Cortex of kidney (tissue), 1 donor: ENCODE measurements at places on chromosomes 4 and X.

DNA sequence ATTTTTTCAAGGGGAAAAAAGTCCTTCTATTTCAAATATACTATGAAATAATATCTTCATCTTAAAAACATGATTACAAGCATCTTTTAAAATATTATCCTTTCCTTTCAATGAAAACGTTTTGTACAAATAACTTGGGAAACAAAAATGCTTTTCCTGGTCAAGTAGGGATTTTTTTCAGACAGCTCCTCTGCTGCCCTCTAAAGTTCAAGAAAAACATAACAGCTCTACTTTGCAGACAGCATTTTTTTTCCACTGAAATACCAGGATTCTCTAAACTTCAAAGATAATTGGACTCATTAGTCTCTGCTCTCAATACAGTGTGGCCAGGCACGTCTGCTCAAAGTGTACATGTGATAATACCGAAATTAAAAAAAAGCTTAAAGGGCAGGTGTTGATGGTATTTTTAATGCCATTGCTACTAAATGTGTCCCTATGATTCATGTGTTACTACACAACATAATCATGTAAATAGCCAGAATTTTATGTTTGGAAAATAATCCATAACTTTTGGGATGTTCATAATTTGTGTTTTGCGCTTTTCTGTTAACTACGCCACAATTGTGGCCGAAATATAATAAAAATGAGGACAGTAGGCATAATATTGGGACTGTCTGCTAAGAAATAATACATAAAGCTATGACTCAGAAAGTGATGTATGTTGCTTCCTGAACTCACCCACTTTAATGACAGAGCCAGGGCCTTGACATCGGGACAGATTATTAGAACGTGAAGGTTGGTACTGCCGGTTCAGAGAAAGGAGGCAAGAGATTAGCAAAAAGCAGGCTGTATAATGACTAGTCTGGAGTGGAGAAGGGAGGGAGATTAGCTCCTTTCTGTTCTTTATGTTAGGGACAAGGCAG is 478.9 kb downstream of the KCNIP4 start:
- DNase-seq = no peak

GRCh38 chr4:187668526-187669082 is 327.0 kb upstream of the ZFP42 start:
- DNase-seq = no peak

GRCh38 chr4:109078724-109079123 is 223.7 kb downstream of the COL25A1 start:
- DNase-seq = no peak

DNA sequence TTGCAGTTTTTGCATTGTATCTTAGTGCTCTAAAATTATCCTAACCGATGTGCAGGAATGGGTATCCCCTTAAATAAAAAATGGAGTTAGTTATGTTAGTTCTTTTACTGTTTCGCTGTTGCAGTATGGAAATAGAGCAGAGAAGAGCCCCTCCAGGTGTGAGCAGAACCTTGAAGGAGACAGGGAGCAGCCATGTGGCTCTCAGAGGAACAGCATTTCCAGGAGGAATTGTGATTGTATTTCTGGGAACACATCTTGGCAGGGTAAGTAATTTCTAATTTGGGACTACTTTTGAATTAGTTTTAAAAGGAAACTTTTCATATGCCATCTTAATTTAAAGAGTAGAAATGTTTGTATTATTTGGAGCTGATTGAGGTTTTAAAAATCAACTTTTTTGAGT is 5.3 kb upstream of the CCDC158 start:
- DNase-seq = no peak

DNA sequence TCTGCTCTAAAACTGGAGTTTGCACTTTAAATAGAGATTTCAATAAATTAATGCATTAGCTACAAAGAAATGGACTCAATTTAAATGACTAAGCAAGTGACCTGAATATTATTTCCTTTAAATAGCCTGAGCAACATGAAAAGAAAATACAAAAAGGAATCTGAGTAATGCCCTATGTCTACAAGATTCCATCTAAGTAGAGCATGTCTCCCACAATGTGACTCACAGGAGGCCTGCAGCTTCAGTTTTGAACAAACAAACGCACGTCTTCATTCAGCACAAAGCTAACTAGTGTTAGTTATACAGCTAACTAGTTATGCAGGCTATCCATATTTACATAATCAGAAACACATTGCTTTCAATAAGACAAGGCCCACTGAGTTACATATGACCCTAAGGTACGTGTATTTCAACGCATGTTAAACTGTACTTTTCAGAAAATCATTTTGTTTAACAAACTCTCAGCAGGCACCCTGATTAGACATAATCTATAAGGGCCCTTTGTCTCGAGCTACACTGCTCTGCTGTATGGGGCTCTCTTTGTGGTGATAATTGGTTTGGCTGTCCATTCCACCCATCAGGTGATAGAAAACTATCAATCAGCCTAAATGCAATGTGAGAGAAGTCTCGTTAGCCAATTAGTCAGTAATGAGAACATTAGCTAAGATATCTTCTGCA is 116.5 kb downstream of the MAML3 start:
- no peak for DNase-seq

GRCh38 chr4:76697129-76697803 is 200.7 kb downstream of the SOWAHB start:
- no peak for DNase-seq

- no peak for DNase-seq
Measured at GRCh38 chr4:162849937-162850336, 316.8 kb downstream of the NAF1 start.

DNA sequence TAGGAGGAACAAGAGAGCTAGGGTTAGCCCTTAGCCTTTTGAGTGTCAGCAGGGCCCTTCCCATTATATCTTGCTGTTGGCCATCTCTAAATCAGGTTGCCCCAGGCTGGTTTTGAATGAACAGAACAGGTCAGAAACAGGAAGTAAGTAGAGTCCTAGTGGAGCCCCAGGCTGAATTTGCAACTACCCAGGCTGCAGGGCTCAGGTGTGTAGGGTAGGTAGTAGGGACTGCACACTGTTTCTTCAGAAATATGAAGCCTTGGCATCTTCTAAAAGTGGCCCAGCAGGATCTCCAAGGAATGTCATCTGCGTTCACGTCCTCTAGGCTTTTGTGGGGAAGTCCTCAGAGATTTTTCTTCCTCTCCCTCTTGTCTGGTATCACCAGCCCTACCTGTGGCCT is 90.2 kb downstream of the ADGRG4 start:
- DNase-seq = no peak

GRCh38 chrX:1281521-1281920 is 12.9 kb downstream of the CSF2RA start:
- DNase-seq = no peak

GRCh38 chr4:107548211-107548905 is 171.7 kb downstream of the PAPSS1 start:
- DNase-seq = no peak

DNA sequence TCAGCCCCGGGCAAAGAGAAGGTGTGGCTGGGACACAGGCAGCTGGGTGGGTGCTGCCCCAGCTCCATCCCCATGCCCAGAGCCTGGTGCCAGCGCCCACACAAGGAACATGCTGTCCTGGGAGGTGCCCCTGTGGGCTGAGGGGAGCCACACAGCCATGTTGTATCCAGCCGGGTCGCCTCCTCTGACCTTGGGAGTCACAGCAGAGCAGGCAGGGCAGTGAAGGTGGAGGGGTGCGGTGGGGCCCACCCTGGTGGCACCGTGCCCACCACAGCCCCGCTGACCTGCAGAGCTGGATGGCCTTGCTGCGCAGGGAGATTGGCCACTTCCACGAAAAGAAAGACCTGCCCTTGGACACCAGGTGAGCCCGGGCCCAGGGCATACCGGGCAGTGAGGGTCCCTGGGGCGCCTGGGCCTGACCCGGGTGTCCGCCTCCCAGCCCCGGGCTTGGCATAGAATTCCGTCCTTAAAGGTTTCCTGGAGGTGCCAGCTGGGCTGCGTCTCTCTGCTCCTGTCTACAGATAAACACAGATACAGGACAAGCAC is 18.7 kb upstream of the ADD1 start:
- no peak for DNase-seq

GRCh38 chrX:149497626-149498025 is 7.5 kb downstream of the IDS start:
- DNase-seq = no peak

GRCh38 chr4:123209436-123209835 is 187.2 kb upstream of the SPRY1 start:
- DNase-seq = no peak

DNA sequence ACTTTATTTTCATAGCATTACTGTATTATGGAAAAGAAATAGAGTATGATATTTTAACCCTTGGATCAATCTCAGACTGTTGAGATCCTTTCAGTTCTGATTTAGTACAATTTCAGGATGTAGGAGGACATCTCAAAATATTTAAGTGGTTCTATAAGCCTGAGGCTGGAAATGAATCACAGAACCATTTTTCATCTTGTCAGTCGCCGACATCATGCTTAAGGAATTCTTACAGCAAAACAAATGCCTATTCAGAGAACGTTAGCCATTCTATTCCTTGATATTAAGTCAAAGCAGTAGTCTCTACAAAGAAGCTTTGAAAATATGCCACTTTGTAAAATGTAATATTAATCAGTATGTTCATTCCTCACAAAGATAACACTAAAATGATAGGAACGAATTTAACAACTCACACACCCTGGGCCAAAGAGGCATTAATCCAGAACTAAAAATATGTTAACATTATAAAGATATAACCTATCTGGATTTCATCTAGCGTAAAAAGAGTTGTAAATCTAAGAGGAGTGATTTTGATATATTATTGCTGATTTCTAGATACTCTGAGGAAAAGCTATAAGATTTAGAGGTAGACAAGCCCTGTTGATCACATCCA is 152.0 kb downstream of the GASK1B start:
- no peak for DNase-seq

DNA sequence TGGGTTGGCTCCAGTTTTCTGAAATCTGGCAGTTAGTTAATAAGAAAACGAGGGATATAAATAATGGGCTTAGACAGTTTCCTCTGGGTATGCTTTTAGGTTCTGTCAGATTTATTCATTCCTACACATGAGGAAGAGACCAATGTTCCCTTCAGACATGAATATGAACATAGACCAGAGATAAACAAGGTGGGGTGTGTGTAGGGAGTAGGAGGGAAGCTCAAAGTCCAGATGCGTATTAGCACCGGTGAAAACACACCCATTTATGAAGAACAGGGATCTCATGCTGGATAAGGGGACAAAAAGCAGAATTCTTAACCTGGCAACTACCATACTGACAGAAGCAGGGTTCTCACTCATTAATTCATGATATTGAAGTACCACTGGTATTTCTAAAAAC is 223.0 kb downstream of the SOWAHB start:
- no peak for DNase-seq

DNA sequence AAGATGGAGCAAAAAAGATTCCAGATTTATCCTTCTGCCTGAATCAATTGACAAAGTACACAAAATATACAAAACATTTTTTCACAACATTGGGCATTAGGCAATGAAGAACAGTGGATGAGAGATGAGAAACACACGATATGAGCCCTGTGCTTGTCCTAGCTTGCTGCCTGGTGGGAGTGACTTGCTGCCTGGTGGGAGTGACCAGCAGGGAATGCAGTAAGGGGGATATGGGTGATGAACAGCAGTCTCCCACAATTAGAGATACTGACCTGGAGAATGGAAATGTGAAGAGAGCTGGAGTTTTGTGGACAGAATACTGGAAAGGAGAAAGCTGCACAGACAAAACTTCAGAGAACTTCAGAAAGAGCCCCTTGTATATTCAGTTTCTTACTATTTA is 629.4 kb upstream of the FRG1 start:
- no peak for DNase-seq

DNA sequence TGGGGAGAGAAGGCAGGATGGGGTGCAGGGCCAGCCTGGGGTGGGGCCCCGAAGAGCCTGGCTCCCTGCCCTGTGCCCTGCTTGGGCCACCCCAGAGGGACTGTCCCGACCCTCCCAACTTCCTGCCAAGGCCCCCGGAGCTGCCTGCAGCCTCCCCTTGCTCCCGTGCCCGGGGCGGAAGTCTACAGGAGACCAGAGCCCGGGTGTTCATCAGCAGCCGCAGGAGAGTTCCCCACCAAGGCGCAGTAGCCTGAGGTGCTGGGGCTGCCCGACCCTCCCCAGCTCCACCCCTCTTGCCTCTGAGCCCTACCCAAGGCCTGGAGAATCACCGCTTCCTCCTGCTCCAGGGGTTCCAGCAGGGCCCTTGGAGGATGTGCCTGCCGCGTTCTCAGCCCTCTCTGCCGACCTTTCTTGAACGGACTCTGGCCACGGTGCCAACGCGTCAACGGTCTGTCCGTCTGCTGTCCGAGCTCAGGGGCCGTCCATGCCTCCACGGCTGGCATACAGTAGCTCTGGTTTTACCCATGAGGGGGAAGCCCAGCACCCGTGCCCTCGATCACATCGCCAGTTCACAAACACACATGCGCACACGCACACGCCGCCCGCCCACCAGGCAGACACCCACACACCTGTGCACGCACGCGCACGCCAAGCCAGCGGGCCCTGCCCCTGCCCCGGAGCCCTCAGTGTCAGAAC is 36.0 kb upstream of the SPON2 start:
- no peak for DNase-seq

GRCh38 chr4:102036016-102036415 is 245.5 kb downstream of the BANK1 start:
- no peak for DNase-seq

DNA sequence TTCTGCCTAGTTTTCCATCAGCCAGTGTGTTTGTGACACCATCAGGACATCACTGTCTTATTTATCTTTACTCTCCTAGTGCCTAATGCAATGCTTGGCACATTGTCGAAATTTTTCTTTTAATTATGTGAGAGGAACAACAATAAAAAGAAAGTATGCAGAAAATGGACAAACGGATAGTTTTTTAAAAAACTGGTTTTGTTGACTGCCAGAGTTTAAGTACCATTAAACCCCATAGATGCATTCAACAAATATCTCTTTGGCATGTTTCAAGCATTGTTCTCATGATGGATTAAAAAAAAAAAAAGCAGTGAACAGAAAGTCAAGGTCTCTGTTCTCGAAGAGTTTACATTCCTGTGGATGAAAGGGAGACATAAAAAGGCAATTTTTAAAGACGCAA is 398.4 kb downstream of the PPP3CA start:
- no peak for DNase-seq

DNA sequence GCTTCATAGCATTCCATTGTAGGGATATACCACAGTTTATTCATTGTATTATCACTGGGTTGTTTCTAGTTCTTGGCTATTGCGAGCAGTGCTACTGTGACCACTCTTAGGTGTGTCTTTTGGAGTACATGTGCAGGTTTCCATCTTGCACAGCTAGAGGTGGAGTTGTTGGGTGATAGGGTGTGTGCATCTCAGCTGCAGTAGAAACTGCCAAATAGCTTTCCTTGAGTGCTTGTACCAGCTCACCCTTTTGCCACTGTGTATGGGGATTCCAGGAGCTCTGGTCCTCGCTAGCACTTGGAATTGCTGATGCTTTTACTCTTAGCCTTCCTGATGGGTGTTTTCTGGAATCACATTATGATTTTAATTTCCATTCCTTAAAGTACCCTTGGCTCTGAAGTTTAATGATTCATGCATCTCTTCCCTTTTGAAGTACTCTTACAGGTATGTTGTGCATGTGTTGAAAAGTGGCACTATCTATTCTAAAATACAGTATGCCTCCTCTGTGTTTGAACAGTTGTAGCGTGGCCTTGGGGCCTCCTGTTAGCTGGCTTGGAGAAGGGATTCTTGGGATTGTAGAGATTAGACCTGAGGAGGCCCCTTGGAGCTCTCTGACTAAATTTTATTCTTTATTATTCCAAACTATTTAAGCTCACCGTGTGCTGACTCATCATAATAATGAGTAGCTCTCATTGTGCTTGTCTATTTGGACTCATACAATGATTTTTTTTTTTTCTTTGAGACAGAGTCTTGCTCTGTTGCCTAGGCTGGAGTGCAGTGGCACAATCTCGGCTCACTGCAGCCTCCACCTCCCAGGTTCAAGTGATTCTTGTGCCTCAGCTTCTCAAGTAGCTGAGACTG is 38.4 kb downstream of the HTT start:
- DNase-seq = no peak
